Activated CD8-positive, alpha-beta T cell treated with anti-CD3 and anti-CD28 coated beads for 36 hours (primary cell): ENCODE measurements at places on chromosomes 3 and 15. TPM values are rescaled to one million over a fixed set of nuclear protein-coding genes. Genes with fewer than 3 reads are reported as not detected.
A peak's percentile ranks its signal among the peaks of the same experiment; 100 is the strongest.

Gene HES1
- not detected for total RNA-seq

Gene BCL2A1
- 47.1 TPM for total RNA-seq

- H3K36me3 ChIP-seq = no peaks in the 10 kb centered on the region
- DNase-seq = no peak
- H3K4me1 ChIP-seq = no peaks in the 10 kb centered on the region
- no peak overlapping the region for H3K27ac ChIP-seq
- H3K4me3 ChIP-seq = no peak overlapping the region
- no peaks in the 10 kb centered on the region for H3K27me3 ChIP-seq
Measured at GRCh38 chr3:96267577-96267976, 546.8 kb upstream of the EPHA6 start.

Gene GABRG3
- total RNA-seq = not detected

GRCh38 chr3:45904931-45905330 lies 18.6 kb downstream of the CCR9 start:
- H3K4me3 ChIP-seq = no peak overlapping the region
- peaks cover 22% of the 10 kb centered on the region for H3K4me1 ChIP-seq
- no peak overlapping the region for H3K27ac ChIP-seq
- peaks cover 5% of the 10 kb centered on the region for H3K36me3 ChIP-seq
- DNase-seq = no peak

- H3K27me3 ChIP-seq = no peaks in the 10 kb centered on the region
- no peaks in the 10 kb centered on the region for H3K36me3 ChIP-seq
- DNase-seq = no peak
- no peak overlapping the region for H3K27ac ChIP-seq
- no peak overlapping the region for H3K4me3 ChIP-seq
Measured at GRCh38 chr15:27418726-27419125, 447.7 kb downstream of the GABRG3 start.

GRCh38 chr15:31782016-31782783 lies 248.1 kb upstream of the CHRNA7 start:
- peaks cover 7% of the 10 kb centered on the region for H3K27me3 ChIP-seq
- H3K27ac ChIP-seq = no peak overlapping the region
- H3K36me3 ChIP-seq = no peaks in the 10 kb centered on the region
- DNase-seq = no peak
- H3K4me3 ChIP-seq = no peak overlapping the region

- H3K4me1 ChIP-seq = no peaks in the 10 kb centered on the region
- peak; percentile 77 for DNase-seq
- no peak overlapping the region for H3K27ac ChIP-seq
- H3K4me3 ChIP-seq = no peak overlapping the region
- H3K27me3 ChIP-seq = peaks cover 6% of the 10 kb centered on the region
Measured at GRCh38 chr3:44913868-44914468, 39.6 kb downstream of the TGM4 start.

DNA sequence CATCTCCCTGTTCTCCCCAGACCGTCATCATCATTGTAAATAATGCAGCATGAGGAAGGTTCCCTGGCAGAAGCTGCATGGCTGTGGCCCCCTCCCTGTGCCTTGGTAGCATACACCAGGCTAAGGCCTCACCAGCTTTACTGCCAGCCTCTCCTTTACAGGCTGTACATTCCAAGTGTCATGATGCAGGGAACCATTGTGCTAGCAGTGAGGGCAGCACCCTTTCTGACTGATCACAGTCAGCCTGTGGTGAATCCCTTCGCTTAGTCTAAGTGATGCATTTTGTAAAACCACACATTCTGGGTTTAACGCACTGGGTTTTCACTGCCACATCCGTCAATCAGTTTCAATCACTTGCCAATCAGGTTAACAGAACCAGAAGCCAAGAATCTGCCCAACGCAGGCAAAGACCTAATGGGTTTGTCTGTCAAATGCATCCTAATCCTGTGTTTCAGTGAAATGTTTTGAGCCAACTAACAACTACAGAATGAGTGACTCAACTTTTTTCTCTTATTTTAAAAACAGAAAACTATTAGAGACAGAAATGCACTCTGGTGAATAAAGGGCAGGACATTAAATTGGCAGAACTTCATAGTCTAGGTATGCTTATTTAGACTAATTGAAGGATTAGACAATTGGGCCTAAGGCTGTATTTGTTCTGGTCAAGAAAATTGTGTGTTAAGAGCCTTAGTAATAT lies 225.9 kb upstream of the DPH6 start:
- no peak overlapping the region for H3K27ac ChIP-seq
- no peaks in the 10 kb centered on the region for H3K36me3 ChIP-seq
- no peak overlapping the region for H3K4me3 ChIP-seq
- no peaks in the 10 kb centered on the region for H3K4me1 ChIP-seq

GRCh38 chr15:35439291-35439690 lies 106.7 kb downstream of the DPH6 start:
- H3K4me1 ChIP-seq = no peaks in the 10 kb centered on the region
- no peak overlapping the region for H3K4me3 ChIP-seq
- H3K36me3 ChIP-seq = peaks cover 14% of the 10 kb centered on the region
- H3K27me3 ChIP-seq = no peaks in the 10 kb centered on the region
- DNase-seq = no peak

DNA sequence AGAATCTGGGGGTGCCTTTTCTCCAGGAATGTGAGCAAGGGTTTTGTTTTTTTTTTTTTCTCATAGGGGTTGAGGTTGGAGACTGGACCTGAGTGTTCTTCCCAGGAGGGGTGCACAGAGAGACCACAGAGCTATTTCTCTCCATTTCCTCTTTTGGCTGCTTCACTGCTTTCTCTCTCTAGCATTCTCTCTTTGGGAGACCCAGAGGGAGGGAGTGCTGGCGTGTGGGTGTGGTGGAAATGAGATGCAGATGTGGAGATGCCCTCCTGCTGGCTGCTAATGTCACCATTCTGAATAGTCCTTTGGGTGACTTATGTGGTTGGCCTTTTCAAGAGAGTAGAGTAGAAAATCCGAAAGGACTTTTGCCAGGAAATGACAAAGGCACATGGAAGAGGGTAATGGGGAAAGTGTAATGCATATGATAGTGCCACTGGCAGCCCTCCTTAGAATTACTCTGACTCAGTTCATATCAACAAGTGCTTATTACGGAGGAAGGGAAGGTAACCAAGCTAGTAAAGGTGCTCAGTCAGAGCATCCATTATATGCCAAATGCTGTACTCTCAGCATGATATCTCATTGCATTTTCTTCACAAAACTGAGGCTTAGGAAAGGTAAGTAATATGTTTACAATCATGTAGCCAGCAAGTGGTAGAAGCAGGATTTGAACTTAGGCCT lies 1.9 kb downstream of the SYN2 start:
- peaks cover 49% of the 10 kb centered on the region for H3K27me3 ChIP-seq
- no peaks in the 10 kb centered on the region for H3K4me1 ChIP-seq
- no peak for DNase-seq
- H3K36me3 ChIP-seq = no peaks in the 10 kb centered on the region
- H3K27ac ChIP-seq = no peak overlapping the region
- no peak overlapping the region for H3K4me3 ChIP-seq

DNA sequence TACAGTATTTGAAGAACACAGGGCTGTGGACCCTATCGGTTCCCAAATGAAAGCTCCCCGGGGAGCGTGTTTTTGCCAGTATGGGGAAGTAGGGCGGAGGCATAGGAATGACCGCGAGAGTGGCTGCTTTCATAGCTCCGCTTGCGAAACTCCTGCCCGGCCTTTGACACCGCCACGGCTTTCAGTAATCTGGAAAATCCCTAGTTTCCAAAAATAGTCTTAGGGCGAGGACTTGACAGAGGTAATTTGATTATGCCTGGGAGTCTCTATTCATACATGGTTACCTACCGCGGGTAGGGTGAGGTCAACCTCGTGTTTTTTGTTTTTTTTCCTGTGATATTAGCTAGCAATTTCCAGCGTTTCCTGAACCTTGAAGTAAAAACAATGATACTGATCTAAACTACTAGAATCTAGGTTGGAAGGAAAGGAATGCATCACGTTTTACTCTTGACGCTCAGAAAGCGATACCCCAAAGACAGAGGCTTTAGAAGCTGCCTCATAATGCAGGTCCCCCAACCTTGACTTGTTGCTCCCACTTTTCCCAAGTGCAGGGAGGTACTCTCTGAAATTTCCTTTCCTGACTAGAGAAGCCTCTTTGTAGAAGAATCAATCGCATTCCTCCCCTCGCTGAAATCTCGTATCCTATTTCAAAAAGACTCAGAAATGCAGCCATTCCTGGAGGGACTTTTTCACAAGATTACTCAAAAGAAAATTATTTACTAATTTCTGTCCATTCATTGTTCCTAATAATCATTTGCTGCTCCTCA lies 894 bp upstream of the CCNL1 start:
- DNase-seq = peak; percentile 76
- peak overlapping the region; percentile 97 for H3K4me3 ChIP-seq
- peaks cover 57% of the 10 kb centered on the region for H3K36me3 ChIP-seq
- peaks cover 39% of the 10 kb centered on the region for H3K4me1 ChIP-seq

Gene RASGRF1
- total RNA-seq = not detected

Gene ZIC4
- not detected for total RNA-seq

DNA sequence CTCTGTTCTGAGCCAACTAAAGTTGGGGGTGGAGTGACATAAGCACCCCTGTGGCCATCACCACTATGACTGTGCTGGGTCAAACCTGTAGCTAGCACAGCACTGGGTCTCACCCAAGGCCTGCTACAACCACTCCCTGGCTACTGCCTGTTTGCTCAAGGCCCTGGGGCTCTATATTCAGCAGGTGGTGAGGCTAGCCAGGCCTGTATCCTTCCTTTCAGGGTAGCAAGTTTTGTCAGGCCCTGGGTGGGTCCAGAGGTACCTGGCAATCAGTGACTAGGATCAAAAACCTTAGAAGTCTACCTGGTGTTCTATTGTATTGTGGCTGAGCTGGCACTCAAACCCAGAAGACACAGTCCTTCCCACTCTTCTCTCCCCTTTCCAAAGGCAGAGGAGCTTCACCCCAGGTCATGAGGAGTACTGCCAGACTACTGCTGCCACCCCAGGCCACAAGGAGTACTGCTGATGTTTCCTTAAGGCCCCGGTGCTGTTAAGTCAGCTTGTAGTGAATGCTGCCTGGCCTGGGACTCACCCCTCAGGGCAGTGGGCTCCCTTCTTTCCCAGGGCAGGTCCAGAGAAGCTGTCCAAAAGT lies 170.8 kb downstream of the IGSF11 start:
- H3K4me3 ChIP-seq = no peak overlapping the region
- H3K36me3 ChIP-seq = no peaks in the 10 kb centered on the region
- no peaks in the 10 kb centered on the region for H3K4me1 ChIP-seq
- DNase-seq = peak; percentile 19
- H3K27ac ChIP-seq = no peak overlapping the region
- peaks cover 19% of the 10 kb centered on the region for H3K27me3 ChIP-seq
